ENCODE measurements at places on chromosomes 12 and 14. TPM values are rescaled to one million over a fixed set of nuclear protein-coding genes. Genes with fewer than 3 reads are reported as not detected.

The GPRC5D gene
- not detected for total RNA-seq

The FSCB gene
- not detected for total RNA-seq

The HOXC5 gene
- 0.52 TPM for total RNA-seq

The ZNF705A gene
- total RNA-seq: not detected

The DPY19L2 gene
- 12.5 TPM for total RNA-seq

The MYH6 gene
- 2.1 TPM for total RNA-seq

The SMAGP gene
- 2.1 TPM for total RNA-seq

The CCDC177 gene
- not detected for total RNA-seq

The OLR1 gene
- total RNA-seq: not detected

The PITPNM2 gene
- total RNA-seq: 3.1 TPM

The APOLD1 gene
- 9.9 TPM for total RNA-seq

The NPAS3 gene
- total RNA-seq: 9.9 TPM

The CRIP1 gene
- total RNA-seq: 5.2 TPM

The TXNRD1 gene
- 41.2 TPM for total RNA-seq

The POTEM gene
- not detected for total RNA-seq

The NGDN gene
- total RNA-seq: 32.4 TPM

The RPL10L gene
- total RNA-seq: not detected

The SAMD15 gene
- not detected for total RNA-seq

The SCN8A gene
- 0.52 TPM for total RNA-seq

The NDUFA12 gene
- 105 TPM for total RNA-seq

The C3AR1 gene
- total RNA-seq: 7.8 TPM

The MDGA2 gene
- 2.1 TPM for total RNA-seq

The FAM90A1 gene
- total RNA-seq: 0.52 TPM

The CCDC197 gene
- not detected for total RNA-seq

The RERG gene
- 4.7 TPM for total RNA-seq
